ENCODE measurements at places on chromosomes 4 and X.

DNA sequence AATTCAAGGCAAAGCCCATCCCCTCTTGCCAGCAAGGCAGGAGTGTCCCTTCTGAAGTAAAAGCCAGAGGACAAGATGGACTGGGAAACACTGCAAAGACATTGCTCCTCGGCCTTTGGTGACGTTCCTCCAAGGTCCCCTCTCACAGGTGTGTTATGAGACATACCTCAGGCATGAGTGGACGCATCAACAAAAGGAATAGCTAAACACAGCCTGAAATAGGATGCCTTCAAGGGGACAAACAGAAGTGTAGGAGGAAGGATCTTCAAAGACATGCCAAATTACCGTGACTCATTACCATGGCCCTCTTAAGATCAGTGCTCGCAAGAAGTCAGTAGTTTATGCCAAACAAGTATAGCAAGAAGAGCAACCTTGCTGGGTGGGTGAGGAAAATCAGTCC, 6.0 kb upstream of the IDS start:
- DNase-seq, result peak; percentile 13

DNA sequence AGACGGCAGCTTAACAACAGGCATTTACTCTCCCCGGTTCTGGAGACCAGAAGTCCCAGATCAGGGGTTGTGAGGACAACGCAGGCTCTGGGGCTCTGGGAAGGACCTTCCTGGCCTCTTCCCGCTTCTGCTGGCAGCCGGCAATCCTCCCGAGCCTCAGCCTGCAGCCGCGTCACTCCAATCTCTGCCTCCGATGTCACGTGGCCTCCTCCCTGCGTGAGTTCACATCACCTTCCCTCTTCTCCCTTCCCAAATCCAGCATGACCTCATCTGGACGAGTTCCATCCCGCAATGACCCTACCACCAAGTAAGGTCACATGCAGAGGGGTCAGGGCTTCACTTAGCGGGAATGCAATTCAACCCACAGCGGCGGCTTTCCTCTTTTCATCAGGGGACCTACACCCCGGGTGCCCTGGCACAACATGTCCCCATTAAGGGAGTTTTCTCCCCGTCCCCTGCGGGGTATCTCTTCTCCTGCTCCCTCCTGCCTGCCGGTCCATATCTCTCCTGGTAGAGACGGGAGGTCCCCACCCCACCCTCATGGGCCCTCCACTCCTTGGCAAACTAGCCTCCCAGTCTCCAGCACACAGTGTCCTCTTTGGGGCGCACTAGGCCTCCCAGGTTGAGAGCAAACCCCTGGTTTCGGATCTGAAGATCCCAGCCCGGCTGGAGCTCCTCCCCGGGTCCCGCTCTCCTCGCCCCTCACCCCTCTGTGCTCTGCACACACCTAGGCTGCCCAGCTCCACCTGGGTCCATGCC, 25.5 kb downstream of the ABLIM2 start:
- no peak for DNase-seq

DNA sequence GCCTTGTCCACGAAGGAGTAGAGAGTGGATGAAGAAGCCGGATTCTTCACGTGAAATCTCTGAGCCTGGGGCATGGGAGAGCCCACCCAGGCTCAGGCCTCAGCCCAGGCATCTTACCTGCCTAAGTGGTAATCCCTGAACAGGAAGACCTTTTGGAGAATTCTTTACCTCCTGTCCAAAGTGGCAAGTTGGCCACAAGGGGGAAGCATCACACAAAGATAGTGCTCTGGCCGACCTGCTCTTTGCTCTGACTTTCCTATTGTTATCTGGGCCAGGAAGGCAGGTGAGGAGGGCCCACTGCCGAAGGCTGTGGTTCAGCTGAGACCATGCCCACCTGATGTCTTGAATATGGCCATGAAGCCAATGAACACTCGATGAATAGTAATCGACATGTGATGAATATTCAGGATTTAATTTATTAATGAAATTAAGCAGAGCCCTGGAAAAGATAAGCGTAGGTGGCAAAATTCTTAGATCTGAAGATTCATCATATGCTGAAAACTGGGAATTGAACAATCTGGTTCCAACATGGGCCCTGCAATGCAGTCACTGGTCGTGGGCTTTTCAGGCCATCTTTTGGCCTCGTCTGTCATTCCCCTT, 93.8 kb downstream of the PDGFRA start:
- DNase-seq, result peak; percentile 74

- no peak for DNase-seq
Observed at GRCh38 chr4:8461616-8462015, 21.0 kb downstream of the TRMT44 start.

DNA sequence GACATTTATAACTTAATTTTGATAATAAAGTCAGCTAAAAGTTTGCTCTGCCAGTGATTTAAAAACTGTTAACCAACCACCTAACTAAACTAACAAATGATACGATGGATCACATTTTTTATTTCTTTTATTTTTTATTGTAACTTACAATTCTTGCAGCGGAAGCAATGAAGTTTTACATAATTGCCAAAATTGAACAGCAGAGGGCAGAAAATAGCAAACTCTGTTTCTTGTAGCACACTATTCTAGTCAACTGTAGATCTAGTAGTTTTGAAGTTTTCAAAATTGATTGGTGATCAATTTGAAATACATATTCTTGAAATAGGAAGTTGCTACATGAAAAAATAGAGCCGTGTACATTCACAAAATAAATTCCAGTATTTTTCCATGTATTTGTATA, 2.8 kb upstream of the GRIA2 start:
- DNase-seq, result no peak

GRCh38 chrX:139826065-139827044, 106.5 kb downstream of the ATP11C start:
- DNase-seq, result no peak

GRCh38 chr4:15031993-15032675, 29.9 kb downstream of the CPEB2 start:
- DNase-seq, result no peak

GRCh38 chrX:71169586-71169985, 24.9 kb downstream of the NLGN3 start:
- no peak for DNase-seq

DNA sequence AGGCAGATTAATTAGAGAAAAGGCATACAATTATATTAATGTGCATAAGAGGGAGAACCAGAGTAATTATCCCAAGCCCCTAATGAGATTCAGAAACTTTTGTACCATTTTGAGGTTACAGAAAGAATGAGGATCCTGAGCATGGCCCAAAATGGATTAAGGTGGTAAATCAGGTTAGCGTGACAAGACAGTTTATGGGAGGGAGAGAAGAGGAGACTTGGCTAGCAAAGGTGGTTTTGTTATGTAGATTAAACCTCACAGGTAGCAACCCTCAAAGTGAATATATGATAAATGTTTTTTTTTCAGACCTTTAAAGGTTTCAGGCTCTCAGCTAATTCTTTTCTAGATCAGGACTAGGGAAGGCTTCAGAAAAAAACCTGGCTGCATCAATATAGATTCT, 781.8 kb downstream of the FAM133A start:
- no peak for DNase-seq

GRCh38 chr4:137393044-137393443, 139.2 kb downstream of the PCDH18 start:
- DNase-seq, result no peak

- DNase-seq, result peak; percentile 9
Observed at GRCh38 chrX:66633541-66633940, 5.3 kb downstream of the EDA2R start.

DNA sequence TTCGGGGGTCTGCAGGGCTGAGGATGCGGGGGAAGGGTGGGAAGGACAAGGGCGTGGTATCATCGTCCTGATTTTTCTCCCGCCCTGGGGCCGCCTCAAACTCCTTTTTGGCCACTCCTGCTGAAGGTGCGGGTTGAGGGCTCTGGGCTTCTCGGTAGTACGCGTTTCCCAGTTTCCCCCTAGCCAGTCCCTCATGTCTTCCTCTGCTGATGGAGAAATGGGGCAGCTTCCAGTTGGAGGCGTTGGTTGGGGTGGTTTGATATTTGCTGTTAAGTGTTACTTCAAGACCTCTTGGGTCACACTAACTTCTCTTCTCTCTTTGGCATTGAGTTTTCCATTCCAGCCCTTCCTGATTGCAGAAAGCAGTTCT, 482 bp downstream of the GSTCD start:
- peak; percentile 23 for DNase-seq

- no peak for DNase-seq
Observed at GRCh38 chr4:186596346-186596745, 41.0 kb upstream of the MTNR1A start.

DNA sequence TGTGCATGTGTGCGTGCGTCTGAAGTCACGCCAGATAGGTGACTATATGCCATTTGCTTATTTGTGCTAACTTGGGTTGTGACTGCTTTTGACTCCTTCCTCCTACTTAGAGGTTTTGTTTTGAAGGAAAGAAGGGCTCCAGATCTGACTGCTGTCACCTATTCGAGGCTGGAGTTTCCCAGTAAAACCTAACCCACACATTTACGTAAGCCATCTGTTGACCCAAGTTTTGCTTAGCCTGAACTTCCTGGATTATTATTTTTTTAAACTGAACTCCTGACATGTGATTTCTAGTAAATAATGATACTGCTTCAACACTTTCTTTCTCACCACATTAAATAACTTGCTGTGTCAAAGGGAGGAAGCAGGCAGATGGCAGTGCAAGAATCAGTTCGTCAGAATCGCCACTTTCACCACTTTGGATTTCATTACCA, 41.5 kb downstream of the DTHD1 start:
- no peak for DNase-seq

- peak; percentile 77 for DNase-seq
Observed at GRCh38 chr4:3346146-3346545, 53.3 kb downstream of the RGS12 start.
